Activated CD4-positive, alpha-beta memory T cell treated with anti-CD3 and anti-CD28 coated beads for 36 hours (primary cell): ENCODE measurements at places on chromosomes 7 and 10. TPM values are rescaled to one million over a fixed set of nuclear protein-coding genes. Genes with fewer than 3 reads are reported as not detected.

The OR13A1 gene
- not detected for total RNA-seq

The LRMDA gene
- total RNA-seq: not detected

The PRTFDC1 gene
- 0.36 TPM for total RNA-seq

The CCDC172 gene
- total RNA-seq: not detected

The SPDYE9 gene
- not detected for total RNA-seq

The LRRD1 gene
- not detected for total RNA-seq

The KLHL7 gene
- total RNA-seq: 24.8 TPM

The SLC26A3 gene
- total RNA-seq: not detected

The RARRES2 gene
- not detected for total RNA-seq

The TMEM209 gene
- 35.9 TPM for total RNA-seq

The NUDCD3 gene
- total RNA-seq: 88.9 TPM

The SDHAF3 gene
- total RNA-seq: 24.5 TPM

The TWIST1 gene
- total RNA-seq: 4.1 TPM

The LRRTM3 gene
- not detected for total RNA-seq

The TMEM273 gene
- 108 TPM for total RNA-seq

The LRRC61 gene
- total RNA-seq: 26.1 TPM

The C10orf95 gene
- 0.19 TPM for total RNA-seq

The FKBP9 gene
- total RNA-seq: 0.94 TPM

The CDC14C gene
- total RNA-seq: not detected

The EN2 gene
- not detected for total RNA-seq

The CUL2 gene
- total RNA-seq: 43.3 TPM

The CALHM3 gene
- total RNA-seq: not detected

The EPHB6 gene
- 9.5 TPM for total RNA-seq

The EPO gene
- not detected for total RNA-seq

The KCND2 gene
- total RNA-seq: not detected

The ZNF786 gene
- 4.5 TPM for total RNA-seq

The OR2A5 gene
- not detected for total RNA-seq

The MXI1 gene
- total RNA-seq: 29.3 TPM
